ENCODE measurements at places on chromosomes 6 and 20. TPM values are rescaled to one million over a fixed set of nuclear protein-coding genes. Genes with fewer than 3 reads are reported as not detected.

Gene ALDH8A1
- 0.23 TPM for total RNA-seq

Gene TRIM10
- total RNA-seq = not detected

Gene FBXO5
- total RNA-seq = 2.1 TPM

Gene CFB
- total RNA-seq = 4.6 TPM

- no peaks in the 10 kb centered on the region for H3K4me1 ChIP-seq
- no peak overlapping the region for H3K4me3 ChIP-seq
- H3K36me3 ChIP-seq = no peaks in the 10 kb centered on the region
- no peak overlapping the region for H3K27ac ChIP-seq
- no peak for DNase-seq
Observed at GRCh38 chr6:167572841-167573271, 248.0 kb downstream of the TTLL2 start.

DNA sequence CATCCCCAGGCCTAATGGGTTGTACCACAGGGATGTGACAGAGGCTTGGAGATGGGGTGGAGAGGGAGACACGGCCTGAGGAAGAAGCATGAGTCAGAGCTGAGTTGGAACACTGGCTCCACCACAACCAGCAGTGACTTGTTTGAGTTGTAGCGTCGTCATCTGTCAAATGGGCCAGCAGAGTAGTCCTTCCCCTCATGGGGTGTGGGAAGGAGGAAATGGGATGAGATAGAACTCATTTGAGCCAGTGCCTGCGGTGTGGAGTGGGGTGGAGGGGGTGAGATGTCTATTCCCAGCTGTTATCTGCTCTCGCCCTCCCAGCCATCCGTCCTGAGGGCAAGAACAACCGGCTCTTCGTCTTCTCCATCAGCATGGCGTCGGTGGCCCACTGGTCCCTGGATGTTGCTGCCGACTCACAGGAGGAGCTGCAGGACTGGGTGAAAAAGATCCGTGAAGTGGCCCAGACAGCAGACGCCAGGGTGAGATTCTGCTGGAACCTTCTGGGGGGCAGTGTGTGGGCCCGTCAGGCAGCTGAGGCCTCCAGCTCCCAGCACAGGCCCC lies 32.5 kb downstream of the PLCG1 start:
- H3K27me3 ChIP-seq = no peaks in the 10 kb centered on the region
- H3K4me3 ChIP-seq = no peak overlapping the region
- peaks cover 96% of the 10 kb centered on the region for H3K36me3 ChIP-seq
- peaks cover 21% of the 10 kb centered on the region for H3K4me1 ChIP-seq

DNA sequence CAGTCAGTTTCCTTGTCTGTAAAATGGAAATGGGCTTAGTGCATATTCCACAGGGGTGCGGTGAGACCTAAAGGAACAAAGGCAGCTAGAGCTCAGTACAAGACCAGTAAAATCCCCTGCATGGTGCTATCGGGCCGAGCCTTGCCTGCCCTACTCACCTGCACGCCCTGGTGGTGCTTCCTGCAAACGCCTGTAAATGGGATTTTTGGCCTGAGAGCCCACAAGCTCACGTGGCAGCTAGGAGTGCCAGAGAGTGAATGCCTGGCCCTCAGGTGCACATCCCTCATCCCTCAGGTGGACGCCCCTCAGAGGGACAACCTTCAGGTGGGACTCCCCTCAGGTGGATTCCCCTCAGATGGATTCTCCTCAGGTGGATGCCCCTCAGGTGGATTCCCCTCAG lies 48.0 kb upstream of the VSX1 start:
- no peaks in the 10 kb centered on the region for H3K36me3 ChIP-seq
- no peaks in the 10 kb centered on the region for H3K27me3 ChIP-seq
- no peak overlapping the region for H3K27ac ChIP-seq

DNA sequence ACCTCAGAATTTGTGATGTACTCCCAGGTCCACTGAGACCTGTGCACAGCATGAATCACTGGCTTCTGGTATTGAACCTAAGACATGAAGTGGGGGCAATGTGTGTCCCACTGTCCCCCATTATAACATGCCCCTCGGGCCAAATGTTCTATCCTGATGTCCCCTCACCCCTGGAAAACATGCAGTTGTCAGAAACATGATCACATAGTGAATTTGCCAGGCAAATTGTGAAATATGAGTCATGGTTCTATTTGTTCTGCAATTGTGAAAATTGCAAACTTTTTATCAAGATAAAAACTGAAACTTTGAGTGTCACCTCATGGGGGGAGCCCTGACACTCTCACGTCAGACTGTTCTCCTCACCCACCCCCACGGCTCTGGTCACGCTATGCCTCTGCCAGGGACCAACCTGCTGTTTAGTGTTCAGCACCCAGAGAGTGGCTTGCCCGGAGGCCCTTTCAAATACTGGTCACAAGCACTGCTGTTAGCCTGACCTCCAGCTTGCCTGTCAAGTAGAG lies 305.3 kb downstream of the CLIC5 start:
- H3K4me1 ChIP-seq = no peaks in the 10 kb centered on the region
- no peak for DNase-seq
- no peak overlapping the region for H3K27ac ChIP-seq

DNA sequence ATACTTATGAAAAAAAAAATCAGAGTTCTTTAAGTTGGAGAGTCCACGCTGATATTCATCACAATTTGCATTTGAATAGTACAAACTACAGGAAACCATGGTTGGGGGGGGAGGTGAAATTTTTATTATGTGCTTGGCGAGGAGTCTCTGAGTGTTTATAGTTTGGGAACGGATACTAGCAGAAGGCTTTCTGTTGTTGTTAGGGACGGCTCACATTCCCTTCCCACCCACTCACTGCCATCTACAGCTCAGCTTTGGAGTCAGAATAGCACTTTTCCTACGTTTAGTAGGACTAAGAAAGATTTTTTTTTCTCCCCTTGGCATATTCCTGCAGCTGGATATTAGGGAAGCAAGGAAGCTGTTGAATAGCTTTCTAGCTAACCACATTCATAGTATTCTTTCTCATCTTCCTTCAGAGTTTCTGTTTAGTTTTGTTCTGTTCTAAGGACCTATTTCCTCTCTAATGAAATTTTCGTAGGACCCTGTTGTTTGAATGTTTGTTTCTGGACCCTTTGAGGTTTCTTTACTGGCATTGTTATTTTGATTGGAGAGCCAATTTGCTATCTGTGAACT lies 235.1 kb upstream of the ZNF217 start:
- H3K4me3 ChIP-seq = peak overlapping the region; percentile 37
- peak; percentile 29 for DNase-seq
- H3K4me1 ChIP-seq = peaks cover 13% of the 10 kb centered on the region
- H3K27ac ChIP-seq = peak overlapping the region; percentile 89
- no peaks in the 10 kb centered on the region for H3K27me3 ChIP-seq
- no peaks in the 10 kb centered on the region for H3K36me3 ChIP-seq

GRCh38 chr6:106966229-106966628 lies 8.3 kb downstream of the CD24 start:
- no peaks in the 10 kb centered on the region for H3K36me3 ChIP-seq
- DNase-seq = no peak
- no peak overlapping the region for H3K27ac ChIP-seq
- H3K4me1 ChIP-seq = no peaks in the 10 kb centered on the region
- no peak overlapping the region for H3K4me3 ChIP-seq

- no peak overlapping the region for H3K4me3 ChIP-seq
- H3K4me1 ChIP-seq = peaks cover 55% of the 10 kb centered on the region
- H3K27me3 ChIP-seq = no peaks in the 10 kb centered on the region
- no peaks in the 10 kb centered on the region for H3K36me3 ChIP-seq
- DNase-seq = no peak
- H3K27ac ChIP-seq = peak overlapping the region; percentile 86
Observed at GRCh38 chr6:35311390-35312075, 13.9 kb downstream of the DEF6 start.

GRCh38 chr6:129314575-129314974 lies 395.4 kb downstream of the ARHGAP18 start:
- no peak overlapping the region for H3K27ac ChIP-seq
- no peak overlapping the region for H3K4me3 ChIP-seq
- peak; percentile 38 for DNase-seq
- H3K27me3 ChIP-seq = no peaks in the 10 kb centered on the region

GRCh38 chr6:4021854-4022695 lies 56.9 kb downstream of the FAM217A start:
- H3K4me1 ChIP-seq = peaks cover 47% of the 10 kb centered on the region
- H3K27ac ChIP-seq = peak overlapping the region; percentile 97
- H3K27me3 ChIP-seq = no peaks in the 10 kb centered on the region
- H3K36me3 ChIP-seq = no peaks in the 10 kb centered on the region

DNA sequence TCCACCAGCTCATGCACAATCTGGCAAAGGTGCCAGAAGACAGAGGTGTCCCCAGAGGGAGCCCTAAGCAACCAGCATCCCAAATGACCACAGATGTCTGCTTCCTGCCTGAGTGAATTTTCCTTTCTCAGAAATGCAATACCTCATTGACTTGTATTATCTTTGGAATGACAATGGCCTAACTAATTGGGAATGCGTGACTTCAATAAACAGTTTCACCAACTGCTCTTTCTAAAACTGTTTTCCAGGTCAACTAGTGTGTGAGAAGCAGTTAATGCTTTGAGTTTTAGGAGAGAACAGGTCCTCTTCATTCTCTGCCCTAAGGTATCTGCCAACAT lies 108.9 kb upstream of the SNX9 start:
- peaks cover 24% of the 10 kb centered on the region for H3K4me1 ChIP-seq
- H3K4me3 ChIP-seq = no peak overlapping the region
- no peaks in the 10 kb centered on the region for H3K27me3 ChIP-seq
- no peaks in the 10 kb centered on the region for H3K36me3 ChIP-seq
- DNase-seq = no peak

DNA sequence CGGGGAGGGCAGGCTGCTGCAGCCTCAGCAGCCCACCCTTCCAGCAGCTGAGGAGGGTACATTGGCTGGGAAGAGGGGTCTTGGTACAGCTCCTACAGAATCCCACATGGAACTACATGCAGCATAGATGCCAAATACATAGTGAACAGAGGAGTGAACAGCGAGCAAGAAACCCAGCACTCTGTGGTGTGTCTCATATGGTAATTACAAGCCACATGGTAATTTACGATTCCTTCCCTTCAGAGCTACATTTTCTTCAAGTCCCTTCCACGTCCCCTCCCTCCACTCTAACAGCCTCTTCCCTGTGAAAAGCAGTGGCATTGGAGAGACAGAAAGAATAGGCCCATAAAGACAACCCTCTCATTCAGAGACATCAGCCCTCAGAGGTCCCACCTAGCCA lies 167.7 kb downstream of the SYNDIG1 start:
- H3K27ac ChIP-seq = no peak overlapping the region
- H3K36me3 ChIP-seq = no peaks in the 10 kb centered on the region
- no peak for DNase-seq
- H3K4me3 ChIP-seq = no peak overlapping the region
- no peaks in the 10 kb centered on the region for H3K4me1 ChIP-seq
- no peaks in the 10 kb centered on the region for H3K27me3 ChIP-seq

GRCh38 chr6:34115915-34116314 lies 30.0 kb downstream of the GRM4 start:
- no peak for DNase-seq
- H3K4me3 ChIP-seq = no peak overlapping the region
- H3K27ac ChIP-seq = no peak overlapping the region
- no peaks in the 10 kb centered on the region for H3K36me3 ChIP-seq
- H3K27me3 ChIP-seq = no peaks in the 10 kb centered on the region

GRCh38 chr20:37726971-37727956 lies 33.4 kb downstream of the CTNNBL1 start:
- H3K27me3 ChIP-seq = no peaks in the 10 kb centered on the region
- H3K4me1 ChIP-seq = no peaks in the 10 kb centered on the region
- no peak for DNase-seq
